GM04503 (cell line): ENCODE measurements at places on chromosomes 7 and 10.

DNA sequence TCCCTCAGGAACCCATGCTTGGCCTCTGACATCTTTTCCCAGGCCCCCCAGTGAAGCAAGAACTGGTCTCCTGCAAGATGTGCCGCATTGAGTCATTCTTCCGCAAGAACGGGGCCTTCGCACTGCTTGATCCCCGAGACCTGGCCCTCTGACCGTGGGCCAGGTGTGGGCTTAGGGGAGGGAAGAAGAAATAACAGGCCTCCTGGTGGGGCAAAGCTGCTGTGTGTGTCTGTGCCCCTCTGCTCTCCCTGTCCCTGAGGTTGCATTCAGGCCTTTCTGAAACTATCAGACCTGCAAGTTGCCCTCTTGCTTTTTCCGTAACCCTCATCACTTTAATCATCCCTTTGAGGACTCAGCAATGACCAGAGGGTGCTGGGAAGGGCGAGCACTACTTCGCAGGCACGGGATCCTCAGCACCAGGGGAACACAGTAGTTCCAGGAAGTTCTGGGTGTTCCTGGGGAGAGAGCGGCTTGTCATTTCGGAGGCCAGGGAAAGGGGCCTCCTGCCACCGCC, 6.0 kb downstream of the ATP6V1F start:
- DNase-seq, result no peak

DNA sequence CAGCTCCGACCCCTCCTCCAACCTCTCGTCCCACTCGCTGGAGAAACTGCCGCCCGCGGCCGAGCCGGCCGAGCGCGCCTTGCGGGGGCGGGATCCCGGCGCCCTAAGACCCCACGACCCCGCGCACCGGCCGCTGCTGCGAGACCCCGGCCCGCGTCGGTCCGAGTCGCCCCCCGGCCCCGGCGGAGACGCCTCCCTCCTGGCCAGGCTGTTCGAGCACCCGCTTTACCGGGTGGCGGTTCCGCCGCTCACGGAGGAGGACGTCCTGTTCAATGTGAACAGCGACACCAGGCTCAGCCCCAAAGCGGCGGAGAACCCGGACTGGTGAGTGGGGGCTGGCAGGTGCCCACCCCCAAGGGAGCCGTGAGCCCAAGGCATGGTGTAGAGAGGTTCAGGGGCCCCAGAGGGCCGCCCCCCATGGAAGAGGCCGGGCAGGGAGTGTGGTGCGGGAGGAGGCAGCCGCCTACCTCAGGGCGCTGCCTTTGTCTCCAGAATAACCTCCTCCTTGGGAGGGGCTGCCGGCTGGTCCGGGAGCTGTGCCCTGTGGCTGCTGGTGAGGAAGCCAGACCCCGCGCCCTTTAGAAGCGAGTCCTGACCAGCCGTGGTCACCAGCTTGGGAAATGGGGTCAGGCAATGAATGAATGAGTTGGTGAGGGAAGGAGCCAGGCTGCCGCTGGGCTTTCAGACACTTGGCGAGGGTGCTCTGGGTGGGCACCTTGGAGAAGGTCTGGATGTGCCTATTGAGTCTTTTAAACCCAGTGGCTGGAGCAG, 1.3 kb downstream of the FAM20C start:
- DNase-seq, result no peak

- no peak for DNase-seq
These were observed 72.8 kb upstream of the NMT2 start for GRCh38 chr10:15241306-15241705.

DNA sequence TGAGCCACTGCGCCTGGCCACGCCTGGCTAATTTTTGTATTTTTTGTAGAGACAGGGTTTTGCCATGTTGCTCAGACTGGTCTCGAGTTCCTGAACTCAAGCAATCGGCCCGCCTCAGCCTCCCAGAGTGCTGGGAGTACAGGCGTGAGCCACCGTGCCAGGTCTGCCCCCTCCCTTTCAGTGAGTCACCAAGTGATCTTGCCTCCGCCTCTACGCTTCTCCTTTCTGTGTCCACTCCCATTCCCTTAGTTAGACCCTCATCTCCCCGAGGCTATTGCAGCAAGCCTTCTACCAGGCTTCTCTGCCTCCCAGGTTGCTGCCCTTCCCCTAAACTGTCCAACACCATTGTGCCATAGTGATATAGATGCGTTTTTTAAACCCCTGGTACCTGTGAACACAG, 32.9 kb downstream of the CDC123 start:
- no peak for DNase-seq

DNA sequence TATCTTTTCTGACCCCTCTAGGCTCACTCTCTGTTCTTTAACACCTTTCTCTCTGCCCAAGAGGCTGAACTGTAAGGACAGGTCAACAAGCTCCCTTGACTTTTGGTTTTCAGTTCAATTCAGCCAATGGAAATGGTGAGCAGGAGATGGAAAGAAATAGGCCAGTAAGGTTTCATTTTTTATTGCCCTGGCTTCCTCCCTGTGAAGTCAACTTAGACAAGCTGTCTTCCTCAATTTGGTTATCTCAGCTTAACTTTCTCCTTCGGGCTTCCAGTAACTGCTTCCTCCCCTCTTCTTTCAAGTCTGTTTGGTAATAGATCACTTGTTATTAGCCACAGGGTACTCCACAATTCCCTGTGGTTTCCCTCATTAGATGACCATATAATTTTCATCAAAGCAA, 19.7 kb downstream of the LIPK start:
- no peak for DNase-seq

GRCh38 chr10:101067356-101068083, 5.7 kb downstream of the KAZALD1 start:
- DNase-seq, result no peak

- no peak for DNase-seq
These were observed 134.4 kb upstream of the UNC5B start for GRCh38 chr10:71077796-71078453.
